ENCODE measurements at places on chromosomes 1 and 21.
A peak's percentile ranks its signal among the peaks of the same experiment; 100 is the strongest.

- DNase-seq, result no peak
These were observed 12.5 kb upstream of the FAM76A start for GRCh38 chr1:27713139-27713725.

DNA sequence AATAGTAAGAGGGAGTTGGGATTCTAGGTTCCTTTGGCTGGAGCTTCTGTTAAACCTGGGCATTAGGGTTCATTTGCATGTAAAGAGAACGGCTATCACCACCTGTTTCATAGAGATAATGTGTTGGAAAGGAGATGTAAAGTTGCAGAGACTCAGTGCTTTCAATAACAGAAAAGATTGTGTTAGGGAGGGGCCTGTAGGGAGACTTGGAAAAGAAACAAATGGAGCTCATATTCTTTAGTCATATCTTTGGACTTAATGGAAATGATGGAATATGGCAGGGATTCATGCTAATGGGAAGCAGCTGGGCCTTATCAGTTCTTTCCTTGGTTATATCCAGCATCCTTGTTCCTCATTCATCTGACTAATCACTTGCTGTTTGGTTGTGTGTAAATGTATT lies 144.9 kb downstream of the CD247 start:
- peak; percentile 65 for DNase-seq

DNA sequence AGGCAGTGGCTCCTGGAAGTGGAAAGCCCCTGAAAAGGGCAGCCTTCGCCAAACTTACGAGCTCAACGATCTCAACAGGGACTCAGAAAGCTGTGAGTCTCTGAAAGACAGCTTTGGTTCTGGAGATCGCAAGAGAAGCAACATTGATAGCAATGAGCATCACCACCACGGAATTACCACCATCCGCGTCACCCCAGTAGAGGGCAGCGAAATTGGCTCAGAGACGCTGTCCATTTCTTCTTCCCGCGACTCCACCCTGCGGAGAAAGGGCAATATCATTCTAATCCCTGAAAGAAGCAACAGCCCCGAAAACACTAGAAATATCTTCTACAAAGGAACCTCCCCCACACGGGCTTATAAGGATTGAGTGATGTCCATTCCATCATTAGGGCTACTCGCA lies 42.4 kb downstream of the PLPPR4 start:
- DNase-seq, result no peak

DNA sequence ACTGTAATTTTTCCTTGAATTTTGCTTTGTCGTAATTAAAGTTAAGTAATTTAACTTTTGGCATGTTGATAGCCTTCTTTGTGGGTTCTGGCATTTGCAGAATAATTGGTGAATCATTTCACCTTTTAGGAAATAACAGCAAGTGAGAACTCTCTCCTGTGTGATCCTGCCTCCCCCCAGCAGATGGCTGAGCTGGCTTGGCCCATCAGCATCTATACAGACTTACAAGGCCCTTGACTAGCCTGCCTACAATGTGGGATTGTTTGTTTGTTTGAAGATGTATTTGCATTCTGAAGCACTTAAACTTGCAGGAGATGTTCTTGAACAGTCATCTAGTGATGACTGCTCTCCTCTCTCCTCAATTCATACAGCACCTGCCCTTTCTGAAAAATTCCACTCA lies 55.9 kb downstream of the MACO1 start:
- DNase-seq, result no peak

- no peak for DNase-seq
These were observed 200.7 kb upstream of the POU3F1 start for GRCh38 chr1:38246955-38247952.

DNA sequence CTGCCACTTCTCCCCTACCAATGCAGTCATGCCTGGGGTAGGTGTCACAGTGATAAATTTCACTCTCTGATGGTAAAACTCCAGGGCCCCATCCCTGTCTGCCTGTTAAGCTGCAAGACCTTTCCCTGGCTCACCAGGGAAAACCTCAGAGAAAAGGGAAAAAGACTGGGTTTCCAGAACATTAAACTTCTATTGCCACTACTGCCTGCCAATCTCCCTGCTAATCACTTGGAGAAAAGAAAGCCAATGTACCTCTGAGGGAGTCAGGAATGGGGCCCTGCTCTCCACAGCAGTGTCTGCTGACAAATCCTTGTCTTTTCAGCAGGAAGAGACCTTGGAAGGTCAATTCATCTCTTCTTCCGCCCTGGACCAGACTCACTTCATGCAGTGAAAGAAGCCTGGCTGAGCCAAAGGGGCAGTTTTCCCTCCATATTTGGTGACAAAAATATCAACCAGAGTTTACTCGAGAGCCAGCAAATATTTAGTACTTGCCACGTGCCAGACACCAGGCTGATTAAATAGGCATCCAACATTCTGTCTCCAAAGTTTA lies 49.1 kb upstream of the CTTNBP2NL start:
- no peak for DNase-seq

- DNase-seq, result peak; percentile 12
These were observed at the start of gene CR1 for GRCh38 chr1:207495801-207496792. Gene CR1, plus strand, starts transcription at chr1:207496157. Its CDS starts 111 bp downstream, at chr1:207496268.

- peak; percentile 71 for DNase-seq
These were observed 3.0 kb downstream of the ZC3H12A start for GRCh38 chr1:37477198-37477931.

DNA sequence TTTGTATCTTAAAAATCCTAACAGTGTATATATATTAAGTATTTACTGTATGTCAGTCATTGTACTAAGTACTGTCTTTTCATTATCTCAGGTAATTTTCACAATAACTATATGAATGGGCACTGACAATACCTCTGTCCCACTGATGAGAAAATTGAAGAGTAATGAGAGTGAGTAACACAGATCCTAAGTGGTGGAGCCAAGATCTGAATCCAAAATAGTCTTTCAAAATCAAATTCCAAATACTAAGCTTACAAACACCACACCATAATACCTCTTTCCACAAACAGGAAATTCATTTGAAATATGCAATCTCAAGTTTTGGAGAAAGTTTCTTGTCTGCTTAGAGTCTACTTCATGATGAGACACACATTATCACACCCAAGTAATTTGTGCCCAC lies 105.9 kb upstream of the EDEM3 start:
- DNase-seq, result no peak

- DNase-seq, result no peak
These were observed 458.2 kb downstream of the ADGRL2 start for GRCh38 chr1:82258887-82259286.

GRCh38 chr1:33321178-33321577 lies 280 bp upstream of the A3GALT2 start:
- no peak for DNase-seq

DNA sequence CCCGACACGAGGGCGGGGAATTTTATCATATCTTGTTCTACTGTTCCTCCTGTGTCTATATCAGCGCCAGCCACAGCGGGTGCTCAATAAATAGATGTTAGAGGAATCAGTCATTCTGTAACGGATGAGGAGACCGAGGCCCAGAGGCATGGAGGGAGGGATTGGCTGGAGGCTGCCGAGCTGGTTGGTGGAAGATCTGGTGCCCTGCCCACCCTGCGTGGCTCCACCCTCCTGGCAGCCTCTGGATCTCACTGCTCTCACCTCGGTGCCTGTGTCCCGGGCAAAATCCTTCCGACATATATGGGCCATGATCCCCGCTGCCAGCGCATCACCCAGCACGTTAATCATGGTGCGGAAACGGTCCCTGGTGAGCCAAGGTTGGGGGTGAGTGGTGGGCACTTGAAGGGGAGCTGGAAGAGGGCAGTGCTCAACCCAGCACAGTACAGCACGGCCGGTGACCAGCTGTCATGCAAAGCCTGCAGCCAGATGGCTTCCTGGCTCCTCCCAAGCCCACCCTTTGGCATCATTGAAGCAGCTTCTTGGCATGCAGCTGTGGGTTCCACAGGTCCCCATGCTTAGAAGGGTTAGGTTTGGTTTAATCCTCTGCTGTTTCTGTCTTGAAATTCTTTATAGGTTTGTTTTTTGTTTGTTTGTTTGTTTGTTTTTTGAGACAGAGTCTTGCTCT lies 26.7 kb downstream of the PODN start:
- DNase-seq, result peak; percentile 56

- DNase-seq, result peak; percentile 67
These were observed 55.8 kb downstream of the YARS1 start for GRCh38 chr1:32761253-32761877.

GRCh38 chr1:155680531-155680930 lies 8.0 kb downstream of the YY1AP1 start:
- DNase-seq, result no peak

- DNase-seq, result no peak
These were observed 136.2 kb downstream of the SLC35F3 start for GRCh38 chr1:234040446-234041317.

GRCh38 chr1:206556750-206557635 lies 49.7 kb downstream of the RASSF5 start:
- DNase-seq, result peak; percentile 87

DNA sequence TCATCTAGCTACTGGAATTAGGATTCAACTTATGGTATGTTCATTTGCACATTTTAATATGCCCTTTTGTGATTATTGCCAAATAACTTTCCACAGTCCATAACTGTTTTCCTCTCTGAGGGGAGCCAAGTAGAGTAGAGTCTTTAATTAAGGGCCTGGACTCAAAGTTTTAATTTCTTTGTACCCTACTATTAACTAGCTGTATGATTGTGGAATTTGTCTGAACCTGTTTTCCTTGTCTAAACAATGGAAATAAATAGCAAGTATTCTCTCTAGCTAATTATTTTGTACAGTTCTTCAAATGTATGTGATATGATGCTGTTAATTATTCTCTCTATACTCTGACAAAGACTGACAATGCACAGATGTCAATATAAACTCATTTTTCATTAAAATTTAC lies 24.0 kb upstream of the SLC30A10 start:
- no peak for DNase-seq

- no peak for DNase-seq
These were observed 338.2 kb downstream of the KIF26B start for GRCh38 chr1:245493029-245493428.

DNA sequence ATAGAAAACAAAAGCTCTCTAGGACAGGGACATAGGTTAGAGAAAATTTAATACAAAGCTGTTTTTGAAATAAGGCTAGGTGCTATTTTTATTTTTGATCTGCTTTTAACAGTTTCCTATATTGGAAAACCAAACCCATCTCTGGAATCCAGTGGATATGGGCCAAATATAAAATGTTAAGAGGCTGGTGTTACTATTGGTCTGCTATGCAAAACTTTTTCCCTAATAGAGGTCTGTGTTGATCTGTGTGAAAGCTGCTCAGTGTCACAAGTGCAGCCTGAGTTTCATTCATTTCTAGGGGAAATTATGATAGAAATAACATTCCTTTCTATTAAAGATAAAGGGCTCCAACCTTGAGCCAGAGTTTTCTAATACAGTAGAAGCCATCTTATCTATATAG lies 116.4 kb downstream of the OLFML2B start:
- DNase-seq, result no peak

DNA sequence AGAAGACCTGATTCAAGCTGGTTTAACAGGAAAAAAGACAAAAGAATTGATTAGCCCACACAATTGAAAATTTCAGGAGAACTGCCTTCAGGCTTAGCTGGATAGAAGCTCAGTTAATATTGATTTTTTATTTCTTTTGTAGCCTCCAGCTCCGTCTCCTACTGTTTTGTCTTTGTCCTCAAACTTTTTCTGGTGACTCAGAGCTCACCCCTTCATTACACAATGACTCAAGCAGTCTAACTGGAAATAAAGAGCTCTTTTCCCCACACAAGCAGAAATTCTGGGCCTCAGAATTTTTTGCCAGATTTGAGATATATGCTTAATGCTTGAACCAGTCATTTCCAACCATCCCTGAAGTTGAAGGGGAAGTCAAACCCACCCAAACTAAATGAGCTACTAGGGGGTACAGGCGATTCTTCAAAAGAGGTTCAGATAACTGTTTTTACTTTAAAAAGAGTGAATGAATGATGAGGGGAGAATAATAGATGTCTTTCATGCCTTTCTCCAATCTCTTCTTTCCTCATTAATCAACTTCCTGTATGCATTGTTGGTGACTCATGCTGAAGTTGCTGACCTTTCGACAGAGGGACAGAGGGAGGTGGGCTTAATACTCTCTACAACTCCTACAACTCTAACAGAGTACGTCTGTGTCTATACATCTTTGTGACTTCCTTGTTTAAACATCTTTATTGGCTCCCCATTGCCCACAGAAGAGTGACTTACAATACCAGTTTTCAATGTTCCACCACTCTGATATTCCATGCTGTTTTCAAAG lies 6.2 kb upstream of the ACP6 start:
- DNase-seq, result no peak

GRCh38 chr1:218369688-218370511 lies 24.8 kb downstream of the TGFB2 start:
- DNase-seq, result no peak

- DNase-seq, result no peak
These were observed 21.1 kb downstream of the IPO9 start for GRCh38 chr1:201850053-201850397.

GRCh38 chr1:190119683-190120082 lies 358.0 kb downstream of the BRINP3 start:
- DNase-seq, result no peak

DNA sequence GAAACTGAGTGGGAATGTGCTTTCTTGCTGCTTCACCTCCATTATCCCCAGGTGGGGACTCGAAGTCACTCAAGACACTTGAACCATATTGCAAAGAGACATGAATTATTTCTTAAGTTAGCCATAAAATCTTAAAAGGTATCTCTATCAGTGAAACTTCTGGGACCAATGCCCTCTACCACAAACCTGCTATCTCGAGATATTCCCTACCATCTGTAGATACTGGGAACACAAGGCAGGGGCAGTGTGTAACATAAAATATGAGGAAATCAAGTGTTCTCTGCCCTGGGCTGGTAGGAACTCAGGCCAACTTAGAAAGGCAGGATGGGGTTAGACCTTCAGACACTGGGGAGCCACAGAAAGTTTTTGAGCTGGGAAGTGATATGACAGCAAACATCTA lies 1.3 kb upstream of the CD58 start:
- DNase-seq, result no peak

DNA sequence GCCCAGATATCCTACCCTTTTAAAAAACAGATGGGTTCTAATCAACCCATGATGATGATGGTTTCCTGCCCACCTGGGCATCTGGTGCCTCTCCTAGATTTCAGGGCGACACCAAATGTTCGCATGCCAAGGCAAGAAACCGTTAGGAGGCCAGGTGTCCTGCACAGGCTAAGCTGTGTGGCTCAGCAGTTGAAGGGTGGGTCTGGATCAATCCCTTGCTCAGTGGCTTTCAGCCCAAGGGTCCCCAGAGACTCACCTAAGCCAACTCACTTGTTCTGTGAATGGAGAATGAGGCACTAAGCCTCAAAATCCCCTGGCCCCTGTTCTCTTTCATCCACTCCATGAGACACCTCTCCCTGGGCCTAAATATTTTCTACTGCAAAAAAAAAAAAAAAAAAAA lies 169.1 kb upstream of the EDN2 start:
- DNase-seq, result no peak

DNA sequence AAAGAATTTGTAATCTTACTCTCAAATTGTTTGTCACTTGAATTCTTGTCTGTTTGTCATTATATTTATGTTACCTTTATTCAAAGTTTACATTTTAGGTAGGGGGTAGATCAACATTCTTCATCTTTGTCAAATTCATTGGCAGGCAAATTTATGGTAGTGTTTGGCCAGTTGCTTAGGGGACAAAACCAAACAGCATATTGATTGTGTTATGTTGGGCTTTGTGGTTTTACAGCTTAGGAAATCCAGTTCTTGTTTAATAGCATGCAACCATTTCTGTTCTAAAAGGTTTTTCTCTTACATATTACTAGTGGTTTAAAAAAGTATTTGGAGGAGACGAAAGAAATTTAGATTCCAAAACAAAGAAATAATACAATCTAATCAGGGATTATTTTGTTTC lies 91.4 kb downstream of the HMCN1 start:
- DNase-seq, result no peak

GRCh38 chr1:154635171-154635570 lies 27.2 kb upstream of the ADAR start:
- DNase-seq, result no peak

- DNase-seq, result no peak
These were observed 118.7 kb downstream of the SLC5A9 start for GRCh38 chr1:48341221-48341620.

Measured in SK-N-SH (cell line).